ENCODE measurements at places on chromosomes 12 and 14. TPM values are rescaled to one million over a fixed set of nuclear protein-coding genes. Genes with fewer than 3 reads are reported as not detected.

DNA sequence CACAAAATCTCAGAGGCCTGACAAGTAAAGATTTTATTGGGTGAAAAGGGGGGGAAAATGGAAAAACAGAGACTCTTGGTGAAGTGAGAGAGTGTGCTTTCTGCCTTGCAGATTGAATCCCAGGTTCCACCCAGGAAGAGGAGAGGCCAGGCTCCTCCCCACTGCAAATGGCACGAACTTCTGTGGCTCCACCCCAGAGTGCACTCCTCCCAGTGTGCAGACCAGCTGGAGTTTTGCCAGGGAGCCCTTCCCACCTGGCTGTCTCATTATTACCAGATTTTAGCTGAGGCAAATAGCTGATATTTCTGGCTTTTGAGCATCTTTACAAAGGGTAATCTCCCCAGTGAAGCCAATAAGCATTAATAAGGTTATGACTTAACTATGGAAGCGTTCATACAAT, 51.9 kb downstream of the TESPA1 start:
- DNase-seq = no peak

DNA sequence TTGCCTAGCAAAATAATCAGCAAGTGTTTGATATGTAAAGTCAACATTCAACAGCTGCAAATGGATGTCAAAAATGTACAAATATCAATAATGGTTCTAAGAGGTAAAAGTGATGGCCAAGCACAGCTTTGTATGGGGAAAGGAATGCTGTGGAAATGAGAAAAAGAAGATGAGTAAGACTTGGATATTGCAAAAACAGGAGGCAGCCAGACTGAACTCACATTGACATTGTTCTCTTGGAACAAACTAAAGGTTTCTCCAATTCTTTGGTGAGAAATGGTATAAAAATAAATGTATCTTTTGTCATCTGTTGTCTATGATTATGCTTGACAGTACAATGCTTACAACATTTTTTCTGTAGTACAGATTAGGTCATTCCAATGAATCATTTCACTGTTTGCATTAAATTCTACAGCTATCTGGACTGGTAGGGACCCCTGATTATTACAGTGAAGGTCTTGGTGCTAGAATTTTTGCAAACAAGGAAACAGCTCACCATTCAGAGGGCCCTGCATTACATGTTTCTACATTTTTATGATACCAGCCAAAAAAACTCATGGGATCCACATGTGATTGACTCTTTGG, 465.7 kb downstream of the NOVA1 start:
- DNase-seq = no peak

DNA sequence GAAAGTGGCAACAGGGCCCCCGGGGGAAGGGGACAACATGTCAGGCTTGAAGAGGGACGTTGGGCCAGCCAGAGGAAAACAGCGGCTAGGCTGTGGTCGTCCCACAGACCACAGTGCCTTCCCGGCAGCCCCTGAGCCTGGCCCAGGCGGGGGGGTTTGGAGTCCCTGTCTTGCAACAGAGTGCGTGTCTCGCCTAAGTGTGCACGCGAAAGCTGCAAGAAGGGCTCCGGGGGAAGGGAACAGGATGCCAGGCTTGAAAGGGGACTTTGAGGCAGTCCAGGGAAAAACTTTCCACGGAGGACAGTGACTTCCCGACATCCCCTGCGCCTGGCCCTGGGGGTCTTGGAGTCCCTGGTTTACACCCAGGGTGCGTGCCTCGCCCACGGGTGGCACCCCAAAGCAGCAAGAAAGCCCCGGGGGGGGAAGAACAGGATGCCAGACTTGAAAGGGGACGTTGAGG, 157.5 kb upstream of the ALG10B start:
- no peak for DNase-seq

- DNase-seq = no peak
Measured at GRCh38 chr12:53516758-53517455, 9.6 kb upstream of the NPFF start.

DNA sequence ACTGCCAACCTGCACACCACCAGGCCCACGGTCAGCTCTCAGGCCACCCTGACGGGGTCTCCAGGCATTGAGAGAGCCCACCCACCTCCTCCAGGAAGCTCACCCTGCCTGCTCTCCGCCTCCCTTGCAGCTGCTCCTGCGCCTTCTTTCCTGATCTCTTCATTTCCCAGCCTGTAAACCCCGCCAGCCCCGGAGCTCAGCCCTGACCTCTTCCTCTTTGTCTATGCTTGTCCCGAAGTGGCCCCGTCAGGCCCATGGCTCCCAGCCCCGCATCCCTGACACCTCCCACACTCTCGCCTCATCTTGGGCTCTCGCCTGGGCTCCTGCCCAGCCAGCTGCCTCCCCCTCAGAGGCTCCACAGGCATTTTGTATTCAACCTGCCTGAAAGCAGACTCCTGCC, 139.3 kb downstream of the CALM1 start:
- DNase-seq = no peak

GRCh38 chr12:117161460-117162166, 28.7 kb downstream of the FBXO21 start:
- DNase-seq = no peak

DNA sequence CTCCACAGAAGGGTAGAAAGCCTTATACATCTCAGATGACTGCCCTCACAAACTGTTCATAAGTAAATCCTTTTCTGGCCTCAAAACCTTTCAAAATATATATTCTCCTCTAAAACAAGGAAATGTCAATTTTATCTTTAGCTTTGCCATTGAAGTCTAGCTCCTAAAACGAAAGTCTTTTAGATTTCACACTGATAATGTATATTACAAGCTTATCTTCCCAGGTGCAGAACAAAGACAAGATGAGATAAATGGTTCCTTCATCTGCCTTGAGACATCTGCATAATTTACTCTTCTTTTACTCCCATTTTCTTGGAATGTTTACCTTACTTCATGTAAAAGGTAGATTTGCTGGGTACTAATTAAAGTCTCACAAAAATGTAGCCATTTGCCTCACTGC, 257.1 kb downstream of the SYT10 start:
- DNase-seq = no peak

- DNase-seq = no peak
Measured at GRCh38 chr14:26323869-26324268, 274.0 kb downstream of the NOVA1 start.

GRCh38 chr12:48961801-48962200, 4.5 kb upstream of the ARF3 start:
- DNase-seq = no peak

GRCh38 chr12:42886160-42886559, 296.6 kb upstream of the PRICKLE1 start:
- DNase-seq = no peak

- no peak for DNase-seq
Measured at GRCh38 chr12:48917857-48918537, 7.3 kb downstream of the FKBP11 start.

The IGF1 gene
- not detected for total RNA-seq

The OTX2 gene
- not detected for total RNA-seq

The DBX2 gene
- not detected for total RNA-seq

The TOMM20L gene
- total RNA-seq = not detected
